ENCODE measurements at places on chromosomes 7 and 10. TPM values are rescaled to one million over a fixed set of nuclear protein-coding genes. Genes with fewer than 3 reads are reported as not detected.

Gene CHST15
- 0.15 TPM for total RNA-seq

DNA sequence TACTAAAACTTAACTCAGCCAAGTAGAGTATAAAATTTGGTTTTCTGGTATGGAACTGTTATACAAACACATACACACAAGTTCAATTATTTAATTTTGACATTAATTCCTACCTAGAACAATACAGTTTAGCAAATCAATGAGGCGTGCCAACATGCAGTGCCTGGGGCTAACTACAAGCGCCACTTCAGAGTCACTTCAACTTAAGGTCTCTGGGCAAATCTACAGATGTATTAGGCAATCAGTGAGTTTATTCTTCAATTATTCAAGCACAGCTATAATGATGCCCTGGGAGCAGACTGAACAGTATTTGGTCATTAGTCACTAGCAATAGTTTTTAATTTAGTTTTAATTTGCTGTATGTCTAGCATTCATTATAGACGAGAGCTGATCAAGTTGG lies 51.6 kb downstream of the HIBADH start:
- no peak for DNase-seq

GRCh38 chr10:96833220-96834001 lies 1.3 kb downstream of the LCOR start:
- DNase-seq: no peak

DNA sequence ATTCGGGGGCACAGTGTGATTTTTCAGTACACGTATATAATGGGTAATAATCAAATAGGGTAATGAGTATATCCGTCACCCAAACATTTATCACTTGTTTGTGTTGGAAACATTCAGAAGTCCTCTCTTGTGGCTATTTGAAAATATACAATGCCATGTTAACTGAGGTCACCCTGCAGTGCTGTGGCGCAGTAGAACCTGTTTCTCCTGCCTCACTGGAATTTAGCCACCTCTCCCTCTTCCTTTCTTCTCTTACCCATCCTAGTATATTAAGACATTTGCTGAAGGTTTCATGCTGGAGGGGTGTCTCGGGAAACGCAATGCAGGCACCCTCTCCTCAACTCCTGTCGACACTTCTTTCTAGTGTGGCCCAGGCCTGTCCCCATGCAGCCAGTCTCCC lies 425.3 kb upstream of the MKI67 start:
- no peak for DNase-seq

- DNase-seq: no peak
Measured at GRCh38 chr7:68720697-68721096, 877.6 kb upstream of the AUTS2 start.

GRCh38 chr7:55273186-55273980 lies 91.8 kb upstream of the LANCL2 start:
- no peak for DNase-seq
